ENCODE measurements at places on chromosomes 6 and 20.

DNA sequence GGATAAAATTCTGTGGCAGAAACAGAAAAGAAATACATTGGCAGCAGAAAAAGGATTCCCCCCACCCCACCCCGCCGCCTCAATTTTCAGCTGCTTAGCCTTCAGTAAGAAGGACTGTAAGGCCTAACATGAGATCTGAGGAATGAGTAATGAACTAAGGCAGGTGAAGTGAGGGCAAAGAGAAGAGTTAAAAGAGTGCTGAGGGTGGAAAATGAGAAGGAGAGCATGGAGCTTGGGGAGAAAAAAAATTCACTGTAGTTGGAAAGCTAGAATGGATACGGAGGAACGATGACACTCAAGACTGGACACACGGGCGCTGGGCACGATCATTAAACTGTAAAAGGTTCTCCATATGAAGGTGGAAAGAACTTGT lies 14.6 kb downstream of the POM121L2 start:
- DNase-seq, result no peak

- DNase-seq, result no peak
Observed at GRCh38 chr20:32763202-32764004, 1.2 kb downstream of the DNMT3B start.

- DNase-seq, result no peak
Observed at GRCh38 chr6:84767526-84768201, 3.3 kb upstream of the TBX18 start.

DNA sequence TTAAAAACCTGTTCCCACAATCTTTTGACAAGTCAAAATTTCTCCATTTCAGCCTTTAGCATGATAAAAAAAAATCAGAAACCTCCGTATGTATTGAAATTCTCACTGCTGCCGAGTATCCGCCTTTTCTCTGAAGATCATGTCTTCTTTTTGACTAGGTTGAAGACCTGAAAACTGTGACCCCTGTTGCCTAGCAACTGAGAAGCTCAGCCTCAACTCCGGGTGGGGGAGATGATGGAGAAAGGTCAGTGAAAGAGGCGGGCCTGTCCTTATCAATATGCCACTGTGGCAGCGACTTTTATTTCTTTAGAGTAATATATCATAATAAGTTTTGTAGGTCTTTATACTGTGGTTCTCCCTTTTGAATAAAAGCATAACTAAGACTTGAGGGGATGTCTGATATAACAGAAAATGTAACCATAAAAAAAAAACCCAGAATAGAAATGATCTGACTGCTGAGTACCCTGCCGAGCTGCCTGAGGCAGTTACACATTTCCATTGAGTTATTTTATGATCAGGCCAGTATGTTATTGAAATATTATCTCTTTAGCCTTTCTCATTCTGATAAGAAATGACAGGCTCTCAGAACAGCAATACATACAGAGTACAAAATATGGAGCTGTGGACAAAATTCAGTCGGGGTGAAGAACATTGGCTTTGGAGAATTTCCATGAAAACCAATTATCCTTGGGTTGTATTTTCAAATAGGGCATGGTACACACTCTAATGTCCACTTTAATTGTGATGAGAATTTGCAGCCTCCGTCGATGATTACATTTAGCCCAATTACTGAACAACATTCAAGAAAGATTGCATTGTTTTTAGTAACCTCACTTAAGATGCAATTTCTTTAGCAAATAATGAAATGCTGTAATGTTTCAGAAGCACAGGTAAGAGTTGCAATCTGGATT lies 136.7 kb upstream of the EEF1E1 start:
- DNase-seq, result no peak

DNA sequence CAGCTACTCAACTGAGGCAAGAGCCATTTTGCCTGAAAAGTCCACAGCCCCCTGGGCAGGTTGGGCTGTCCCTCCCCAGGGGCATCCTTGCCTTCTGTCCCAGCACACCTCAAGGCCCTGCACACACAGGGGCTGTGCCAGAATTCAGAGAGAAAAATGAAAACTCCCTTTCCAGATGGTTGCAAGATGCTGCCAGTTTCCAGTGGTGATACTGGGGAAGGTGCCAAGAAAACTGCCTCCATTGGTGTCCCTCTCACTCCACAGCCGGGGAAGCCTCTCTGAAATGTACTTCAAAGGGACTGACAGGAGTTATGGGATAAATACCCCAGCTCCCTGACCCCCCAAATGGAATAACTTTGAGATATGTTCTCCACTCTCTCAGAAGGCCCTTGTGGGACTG lies 154.2 kb upstream of the MAFB start:
- DNase-seq, result no peak

- DNase-seq, result no peak
Observed at GRCh38 chr20:46551522-46552381, 1.3 kb upstream of the OCSTAMP start.

- DNase-seq, result no peak
Observed at GRCh38 chr20:61789329-61789728, 276.4 kb downstream of the TAF4 start.

- no peak for DNase-seq
Observed at GRCh38 chr6:40809627-40810026, 222.5 kb upstream of the LRFN2 start.
